ENCODE measurements at places on chromosomes 11 and 22.

GRCh38 chr22:35480627-35481550, 59.7 kb upstream of the RASD2 start:
- no peak for DNase-seq

DNA sequence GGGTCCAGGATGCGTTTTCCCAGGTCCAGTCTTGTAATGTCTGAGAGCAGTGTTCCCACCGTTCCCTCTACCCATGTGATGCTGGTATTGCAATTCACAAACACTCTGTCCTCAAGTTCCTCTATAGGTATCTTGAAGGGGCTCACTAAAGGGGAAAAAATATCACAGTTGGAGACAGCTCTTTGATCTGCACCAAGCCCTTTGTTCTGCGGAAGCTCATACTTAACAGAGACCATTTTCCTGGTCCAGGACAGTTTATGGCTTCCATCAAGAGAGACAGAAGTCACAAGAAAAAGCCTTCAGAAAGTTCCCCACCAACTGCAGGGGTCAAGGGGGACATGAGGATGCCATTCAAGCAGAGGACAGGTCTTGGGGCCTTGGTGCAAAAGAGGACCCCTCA, 2.1 kb downstream of the CD3D start:
- DNase-seq, result no peak

- peak; percentile 77 for DNase-seq
These were observed 10.5 kb downstream of the KLHL35 start for GRCh38 chr11:75422248-75423231.

DNA sequence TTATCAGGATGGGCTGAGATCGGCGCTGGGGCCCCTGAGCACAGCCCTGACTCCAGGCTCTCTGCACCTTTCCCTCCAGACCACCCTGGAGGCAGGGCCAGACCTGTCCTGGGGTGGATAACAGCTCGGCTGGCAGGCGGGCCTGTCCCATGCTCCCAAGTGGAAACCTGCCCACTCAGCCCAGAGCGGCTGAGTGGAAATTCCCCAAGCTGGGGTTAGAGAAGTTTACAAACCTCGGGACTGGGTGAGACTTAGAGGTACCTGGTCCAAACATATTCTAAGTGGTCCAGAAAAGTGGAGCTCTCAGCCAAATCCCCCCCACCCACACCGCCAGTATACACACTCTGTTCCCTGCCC, 4.8 kb upstream of the FXYD2 start:
- no peak for DNase-seq

DNA sequence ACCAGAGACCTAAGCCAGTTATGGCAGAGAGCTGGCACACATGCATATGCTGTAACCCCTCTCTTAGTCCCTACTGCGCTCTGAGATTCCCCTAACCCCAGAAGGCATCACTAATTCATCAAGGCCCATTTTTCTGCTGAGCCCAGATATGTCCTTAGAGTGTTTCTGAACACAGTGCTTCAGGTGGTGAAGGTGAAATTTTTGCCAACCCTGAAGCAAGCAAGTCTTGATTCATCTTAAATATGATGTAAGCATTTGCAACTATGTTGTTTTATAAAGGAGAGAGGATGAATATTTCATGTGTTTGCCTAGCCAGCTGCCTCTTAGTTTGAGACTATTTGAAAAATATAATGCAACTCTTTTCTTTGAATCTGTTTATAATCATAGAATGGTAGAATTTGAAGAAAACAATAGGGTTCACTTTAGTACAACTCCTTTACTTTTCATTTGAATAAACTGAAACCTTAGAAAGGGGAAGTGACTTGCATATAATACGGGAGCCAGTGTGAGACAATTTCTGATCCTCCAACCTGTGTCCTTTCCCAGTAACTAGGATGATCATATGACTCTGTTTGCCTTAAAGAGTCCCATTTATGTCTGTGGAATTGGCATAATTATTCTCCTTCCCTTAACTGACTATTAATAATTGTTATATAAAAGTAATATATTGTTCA, 194.3 kb upstream of the MTNR1B start:
- DNase-seq, result no peak

- DNase-seq, result no peak
These were observed 16.6 kb upstream of the BDNF start for GRCh38 chr11:27716835-27717234.

DNA sequence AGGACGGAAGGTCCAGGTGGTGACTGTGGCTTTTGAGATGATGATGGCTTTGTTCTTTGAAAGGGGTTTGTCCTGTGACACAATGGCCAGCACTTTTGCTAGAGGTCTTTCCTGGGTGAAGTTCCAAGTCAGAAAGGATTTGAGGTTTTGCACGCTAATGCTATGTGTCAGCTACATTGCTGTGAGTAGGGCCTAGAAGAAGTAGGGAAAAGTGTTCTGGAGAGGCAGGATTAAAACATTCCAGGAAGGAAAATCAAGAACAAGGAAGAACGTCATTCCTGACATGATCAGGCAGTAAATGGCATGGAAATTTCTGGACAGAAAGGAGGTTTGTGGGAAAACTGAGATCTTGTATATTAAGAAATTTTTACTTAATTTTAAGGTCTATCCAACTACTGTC, 290.7 kb downstream of the NTM start:
- no peak for DNase-seq

- no peak for DNase-seq
These were observed 95.1 kb downstream of the PIWIL4 start for GRCh38 chr11:94662065-94662779.

DNA sequence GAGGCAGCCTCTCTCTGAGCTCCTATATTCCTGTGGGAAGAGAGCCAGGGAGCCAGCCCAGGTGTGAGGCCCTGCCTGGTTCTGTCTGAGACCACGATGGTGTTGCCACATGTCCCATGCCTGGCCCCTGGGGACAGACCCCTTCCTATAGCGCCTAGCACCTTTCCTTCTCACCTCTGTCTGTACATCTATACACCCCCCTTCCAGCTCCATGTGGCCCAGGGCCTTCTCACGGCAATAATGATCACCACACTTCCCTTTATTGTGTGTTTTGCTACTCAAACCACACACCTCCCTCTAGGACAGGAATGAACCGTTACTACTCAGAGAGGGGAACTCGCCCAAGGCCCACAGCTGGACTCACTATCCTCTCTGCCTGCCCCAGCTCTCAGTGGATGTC, 12.8 kb downstream of the CD82 start:
- DNase-seq, result no peak
